ENCODE measurements at places on chromosomes 6 and 20.

- DNase-seq: peak; percentile 54
- peaks cover 93% of the 10 kb centered on the region for H3K27me3 ChIP-seq
- no peaks in the 10 kb centered on the region for H3K36me3 ChIP-seq
These were observed 41.6 kb upstream of the FOXP4 start for GRCh38 chr6:41504466-41505121.

DNA sequence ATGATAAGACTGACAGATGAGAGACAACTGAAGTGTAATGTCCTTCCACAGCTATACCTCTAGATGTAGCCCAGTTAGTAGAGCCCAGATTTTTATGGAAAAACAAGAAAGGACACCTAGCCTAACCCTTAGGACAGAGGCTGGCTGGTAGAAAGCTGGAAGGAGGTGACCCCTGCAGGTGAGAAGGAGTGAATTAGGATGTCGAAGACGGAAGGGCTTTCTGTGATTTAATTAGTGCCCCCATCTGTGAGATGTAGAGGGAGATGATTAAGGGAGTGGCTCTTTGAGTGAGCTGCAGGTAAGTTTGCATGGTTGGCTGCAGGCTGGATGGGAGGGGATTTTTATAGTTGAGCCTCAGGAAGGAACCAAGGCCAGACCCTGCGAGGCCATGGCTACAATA is 82.8 kb downstream of the GFRA4 start:
- H3K27ac ChIP-seq: no peak overlapping the region
- no peak overlapping the region for H3K4me3 ChIP-seq
- H3K36me3 ChIP-seq: no peaks in the 10 kb centered on the region

DNA sequence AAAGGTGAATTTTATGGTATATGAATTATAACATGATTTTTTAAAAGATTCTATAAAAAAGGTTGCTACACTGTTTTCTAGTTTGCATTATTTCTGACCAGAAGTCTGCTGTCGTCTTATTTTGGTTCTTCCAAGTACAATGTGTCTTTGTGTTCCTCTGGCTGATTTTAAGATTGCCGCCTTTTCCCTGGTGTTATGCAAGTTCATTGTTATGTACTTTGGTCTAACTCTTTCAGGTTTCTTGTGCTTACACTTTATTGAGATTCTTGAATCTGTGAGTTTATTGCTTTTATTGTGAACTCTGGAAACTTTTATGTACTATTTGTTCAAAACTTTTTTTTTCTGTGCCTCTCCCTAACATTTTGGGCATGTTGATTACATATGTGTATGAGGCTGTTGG is 109.8 kb downstream of the RFX6 start:
- H3K4me1 ChIP-seq: no peaks in the 10 kb centered on the region
- no peaks in the 10 kb centered on the region for H3K27me3 ChIP-seq
- H3K4me3 ChIP-seq: no peak overlapping the region
- no peak overlapping the region for H3K27ac ChIP-seq

DNA sequence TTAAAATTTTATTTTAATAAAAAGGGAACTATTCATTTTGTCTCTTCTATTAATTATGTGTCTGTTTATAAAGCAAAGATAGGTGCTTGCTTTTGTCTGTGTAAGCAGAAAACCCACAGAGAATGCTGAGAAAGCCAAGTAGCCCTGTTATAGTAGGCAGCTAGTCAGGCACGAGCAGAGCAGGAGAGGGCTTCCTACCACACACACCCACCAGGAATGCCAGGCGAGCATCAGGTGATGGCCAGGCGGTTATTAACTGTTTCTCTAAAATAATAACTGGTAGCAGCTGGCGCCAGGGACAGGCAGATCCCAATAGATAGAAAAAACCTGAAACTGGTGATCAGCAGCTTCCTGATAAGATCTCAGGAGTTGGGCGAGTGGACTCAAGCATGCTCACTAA is 15.7 kb downstream of the C6orf15 start:
- no peaks in the 10 kb centered on the region for H3K4me1 ChIP-seq
- H3K27me3 ChIP-seq: no peaks in the 10 kb centered on the region
- H3K27ac ChIP-seq: no peak overlapping the region
- DNase-seq: no peak
- H3K36me3 ChIP-seq: no peaks in the 10 kb centered on the region

DNA sequence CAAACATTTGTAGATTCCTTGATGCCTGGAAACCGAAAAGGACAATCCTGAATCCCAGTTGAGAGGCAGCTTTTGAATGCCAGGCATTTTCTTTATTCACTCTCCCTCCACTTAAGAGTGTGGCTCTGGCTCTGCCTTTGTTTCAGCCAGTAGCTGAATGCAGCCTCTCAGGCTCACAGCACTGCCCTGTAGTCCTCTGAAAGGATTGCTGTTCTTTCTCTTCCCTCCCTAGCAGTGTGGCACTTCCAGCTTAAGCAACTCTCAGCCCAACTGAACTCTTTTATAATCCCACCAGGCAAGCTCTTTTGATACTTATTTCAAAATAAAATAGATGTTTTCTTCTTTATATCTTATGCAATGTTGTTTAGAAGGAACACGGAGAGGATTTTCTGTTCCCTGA is 415.6 kb downstream of the GJA1 start:
- peaks cover 47% of the 10 kb centered on the region for H3K4me1 ChIP-seq
- H3K27me3 ChIP-seq: no peaks in the 10 kb centered on the region
- no peak overlapping the region for H3K4me3 ChIP-seq

GRCh38 chr6:130893277-130893676 is 66.1 kb downstream of the SMLR1 start:
- no peaks in the 10 kb centered on the region for H3K4me1 ChIP-seq
- H3K4me3 ChIP-seq: no peak overlapping the region
- DNase-seq: no peak
- no peaks in the 10 kb centered on the region for H3K27me3 ChIP-seq

- H3K4me1 ChIP-seq: peaks cover 32% of the 10 kb centered on the region
- peak; percentile 67 for DNase-seq
- no peaks in the 10 kb centered on the region for H3K36me3 ChIP-seq
- H3K27me3 ChIP-seq: peaks cover 100% of the 10 kb centered on the region
- H3K27ac ChIP-seq: no peak overlapping the region
These were observed 41.9 kb upstream of the NR2E1 start for GRCh38 chr6:108123946-108124345.

DNA sequence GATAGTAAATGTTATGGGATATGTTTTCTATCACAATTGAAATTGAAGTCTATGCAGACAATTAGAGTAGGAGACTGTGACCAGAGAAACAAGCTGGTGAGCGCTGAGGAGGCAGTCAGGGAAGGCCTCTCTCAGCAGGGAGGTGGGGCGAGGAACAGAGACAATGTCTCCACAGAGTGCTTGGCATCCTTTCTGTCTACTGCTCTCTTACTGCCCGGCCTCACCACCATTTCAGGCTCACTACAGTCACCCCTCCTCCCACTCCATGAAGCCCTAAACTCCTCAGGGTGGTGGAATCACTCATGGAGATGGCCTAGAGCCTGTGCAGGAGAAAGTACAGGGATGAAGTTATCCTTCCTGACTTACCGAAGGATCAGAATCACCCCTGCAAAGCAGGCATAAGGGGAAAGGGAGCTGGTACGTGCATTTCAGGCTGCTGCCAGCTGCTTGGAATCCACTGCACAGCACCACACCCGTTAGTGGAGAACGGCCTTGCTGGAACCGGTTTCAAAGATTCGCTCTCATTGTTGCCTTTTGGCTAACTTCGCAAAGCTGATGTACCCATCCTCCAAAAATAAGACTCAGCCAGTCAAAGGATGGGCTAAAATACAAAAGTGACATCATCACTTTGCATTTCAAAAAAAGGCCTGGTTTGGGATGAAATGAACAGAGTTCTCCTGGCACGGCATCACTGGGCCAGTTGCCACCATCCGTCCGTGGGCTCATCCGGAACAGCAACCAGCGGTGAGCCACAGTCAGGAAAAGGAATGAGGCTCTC is 67.3 kb downstream of the SLC22A23 start:
- H3K27me3 ChIP-seq: no peaks in the 10 kb centered on the region
- H3K27ac ChIP-seq: no peak overlapping the region
- no peak overlapping the region for H3K4me3 ChIP-seq

DNA sequence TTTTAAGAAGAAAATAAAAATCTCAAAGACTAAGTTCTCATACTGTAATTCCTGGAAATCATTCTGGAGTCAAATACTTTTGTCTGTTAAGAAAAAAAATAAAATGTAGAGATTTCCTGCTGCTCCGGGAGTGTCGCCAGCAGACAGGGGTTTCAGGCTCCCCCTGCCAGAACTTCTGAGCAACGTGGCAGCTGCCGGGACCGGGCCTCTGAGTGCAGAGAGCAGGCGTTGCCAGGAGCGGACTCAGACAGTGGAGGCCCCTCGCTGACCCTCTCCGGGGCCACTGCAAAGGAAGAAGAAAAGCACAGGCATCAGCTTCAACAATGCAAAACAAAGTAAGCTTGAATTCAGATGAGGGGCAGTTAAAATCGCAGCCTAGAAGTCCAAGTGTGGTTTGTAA is 95.5 kb downstream of the THBS2 start:
- H3K27me3 ChIP-seq: no peaks in the 10 kb centered on the region
- no peak overlapping the region for H3K27ac ChIP-seq
- H3K36me3 ChIP-seq: no peaks in the 10 kb centered on the region
- DNase-seq: no peak
- no peak overlapping the region for H3K4me3 ChIP-seq
- H3K4me1 ChIP-seq: no peaks in the 10 kb centered on the region

- H3K27me3 ChIP-seq: no peaks in the 10 kb centered on the region
- peak; percentile 68 for DNase-seq
- no peak overlapping the region for H3K27ac ChIP-seq
- H3K36me3 ChIP-seq: no peaks in the 10 kb centered on the region
- H3K4me1 ChIP-seq: peaks cover 12% of the 10 kb centered on the region
These were observed 28.2 kb downstream of the CGA start for GRCh38 chr6:87066449-87067333.

DNA sequence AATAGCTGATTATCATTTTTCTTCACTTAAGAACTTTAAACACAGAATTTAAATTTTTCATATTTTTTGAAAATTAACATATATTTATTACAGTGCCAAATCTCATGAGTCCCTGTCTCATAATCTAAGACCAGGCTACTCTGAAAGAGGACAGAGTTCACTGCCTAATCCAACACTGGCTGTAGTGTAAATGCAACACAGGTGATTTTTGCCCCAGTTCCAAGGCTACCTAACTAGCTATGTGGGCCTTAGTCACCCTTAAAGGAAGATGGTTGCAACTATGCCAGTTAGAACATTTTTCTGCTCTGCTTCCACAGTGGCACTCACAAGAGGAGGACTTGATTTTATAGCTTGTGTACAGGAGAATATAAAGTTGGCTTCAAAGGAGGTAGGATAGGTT is 4.9 kb downstream of the SLC25A27 start:
- DNase-seq: no peak
- H3K27me3 ChIP-seq: peaks cover 18% of the 10 kb centered on the region
- peaks cover 9% of the 10 kb centered on the region for H3K4me1 ChIP-seq
- H3K4me3 ChIP-seq: no peak overlapping the region
- H3K36me3 ChIP-seq: no peaks in the 10 kb centered on the region

GRCh38 chr6:105831311-105832097 is 254.6 kb upstream of the PRDM1 start:
- no peak overlapping the region for H3K27ac ChIP-seq
- no peaks in the 10 kb centered on the region for H3K27me3 ChIP-seq
- peaks cover 3% of the 10 kb centered on the region for H3K4me1 ChIP-seq
- no peak for DNase-seq

DNA sequence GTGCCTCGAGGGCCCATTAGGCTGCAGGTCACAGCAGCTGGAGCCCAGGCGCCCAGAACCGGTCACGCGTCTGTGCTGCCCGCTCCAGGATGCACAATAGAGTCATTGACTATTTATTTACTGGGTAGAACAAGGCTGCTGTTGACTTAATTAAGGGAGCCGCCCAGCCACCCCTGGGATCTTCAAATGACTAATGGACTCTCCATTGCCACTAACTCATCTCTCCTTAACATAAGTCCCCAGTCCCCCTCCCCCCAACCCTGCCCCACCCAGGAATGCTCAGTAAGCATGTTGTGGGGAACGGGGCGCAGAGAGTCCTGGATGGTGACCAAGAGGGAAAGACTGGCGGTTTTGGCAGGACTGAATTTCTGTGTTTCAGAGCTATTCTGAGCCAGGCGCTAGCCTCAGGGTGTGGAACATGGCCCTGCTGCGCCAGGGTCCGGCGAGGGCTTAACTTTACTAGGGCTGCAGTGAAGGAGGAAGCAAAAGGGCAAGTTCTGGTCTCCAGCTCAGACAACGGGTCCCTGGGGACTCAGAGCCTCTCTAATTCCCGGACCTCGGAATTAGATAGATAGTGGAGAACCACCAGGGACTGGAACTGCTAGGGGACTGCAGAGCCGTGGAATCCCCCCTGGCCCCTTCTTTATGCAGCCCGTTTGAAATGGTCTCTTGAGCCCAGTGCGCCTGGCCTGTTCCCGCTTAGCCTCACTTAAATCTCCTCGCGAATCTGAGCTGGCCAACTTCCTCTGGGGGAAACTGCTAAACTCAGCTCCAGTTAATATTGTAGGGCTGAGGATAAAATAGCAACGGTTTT is 1.5 kb upstream of the GRIK2 start:
- peak overlapping the region; percentile 56 for H3K4me3 ChIP-seq
- peaks cover 74% of the 10 kb centered on the region for H3K27me3 ChIP-seq
- H3K4me1 ChIP-seq: peaks cover 15% of the 10 kb centered on the region
- no peaks in the 10 kb centered on the region for H3K36me3 ChIP-seq

- H3K4me1 ChIP-seq: no peaks in the 10 kb centered on the region
- H3K27me3 ChIP-seq: no peaks in the 10 kb centered on the region
- no peak overlapping the region for H3K4me3 ChIP-seq
- no peak for DNase-seq
- H3K36me3 ChIP-seq: no peaks in the 10 kb centered on the region
These were observed 131.6 kb upstream of the TAB2 start for GRCh38 chr6:149185799-149186357.

GRCh38 chr6:116369540-116369939 is 1.2 kb upstream of the DSE start:
- DNase-seq: no peak
- no peaks in the 10 kb centered on the region for H3K36me3 ChIP-seq
- H3K4me3 ChIP-seq: peak overlapping the region; percentile 63
- H3K4me1 ChIP-seq: no peaks in the 10 kb centered on the region
- no peak overlapping the region for H3K27ac ChIP-seq

GRCh38 chr20:2026004-2026403 is 32.1 kb upstream of the PDYN start:
- no peak for DNase-seq
- no peaks in the 10 kb centered on the region for H3K36me3 ChIP-seq
- H3K27ac ChIP-seq: no peak overlapping the region
- H3K4me3 ChIP-seq: no peak overlapping the region

GRCh38 chr6:30244560-30244959 is 31.4 kb upstream of the TRIM26 start:
- H3K4me1 ChIP-seq: no peaks in the 10 kb centered on the region
- H3K27ac ChIP-seq: no peak overlapping the region
- no peaks in the 10 kb centered on the region for H3K36me3 ChIP-seq
- no peaks in the 10 kb centered on the region for H3K27me3 ChIP-seq

DNA sequence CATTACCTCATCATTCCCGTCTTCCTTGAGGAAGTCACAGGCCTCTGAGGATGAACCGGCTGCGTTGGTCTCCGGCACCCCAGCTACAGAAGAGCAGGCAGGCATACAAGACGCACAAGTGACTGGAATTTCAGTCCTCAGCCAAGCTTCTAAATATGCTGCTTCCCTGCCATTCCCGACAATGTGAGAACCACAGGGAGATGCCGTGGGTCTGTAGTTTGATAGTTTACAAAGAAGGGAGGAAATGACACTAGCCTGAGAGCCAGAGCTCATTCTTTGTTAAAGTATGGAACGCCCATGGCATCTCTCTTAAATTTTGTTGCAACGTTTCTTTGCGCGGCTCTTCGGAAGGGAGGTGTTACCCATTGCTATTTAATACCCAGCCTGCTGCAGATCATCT is 25.7 kb downstream of the HEBP2 start:
- no peaks in the 10 kb centered on the region for H3K27me3 ChIP-seq
- DNase-seq: no peak
- H3K4me1 ChIP-seq: no peaks in the 10 kb centered on the region
- no peaks in the 10 kb centered on the region for H3K36me3 ChIP-seq

All from neural progenitor cell (in vitro differentiated cells).